B cell (primary cell): ENCODE measurements at places on chromosomes 7 and 10. TPM values are rescaled to one million over a fixed set of nuclear protein-coding genes. Genes with fewer than 3 reads are reported as not detected.
A peak's percentile ranks its signal among the peaks of the same experiment; 100 is the strongest.

- H3K4me3 ChIP-seq: no peak overlapping the region
- no peaks in the 10 kb centered on the region for H3K36me3 ChIP-seq
- H3K4me1 ChIP-seq: no peaks in the 10 kb centered on the region
- H3K27ac ChIP-seq: no peak overlapping the region
Measured at GRCh38 chr7:81629702-81630101, 140.1 kb downstream of the HGF start.

The CDH23 gene
- 0.37 and 0.39 TPM in 2 replicates for total RNA-seq

- H3K36me3 ChIP-seq: no peaks in the 10 kb centered on the region
- peaks cover 7% of the 10 kb centered on the region for H3K4me1 ChIP-seq
- no peak overlapping the region for H3K4me3 ChIP-seq
- no peaks in the 10 kb centered on the region for H3K27me3 ChIP-seq
Measured at GRCh38 chr10:101415884-101416283, 61.9 kb downstream of the BTRC start.

- no peak overlapping the region for H3K4me3 ChIP-seq
- H3K36me3 ChIP-seq: no peaks in the 10 kb centered on the region
- no peak for DNase-seq
- H3K27me3 ChIP-seq: no peaks in the 10 kb centered on the region
- H3K27ac ChIP-seq: no peak overlapping the region
Measured at GRCh38 chr7:77482015-77482414, 55.1 kb upstream of the PTPN12 start.

DNA sequence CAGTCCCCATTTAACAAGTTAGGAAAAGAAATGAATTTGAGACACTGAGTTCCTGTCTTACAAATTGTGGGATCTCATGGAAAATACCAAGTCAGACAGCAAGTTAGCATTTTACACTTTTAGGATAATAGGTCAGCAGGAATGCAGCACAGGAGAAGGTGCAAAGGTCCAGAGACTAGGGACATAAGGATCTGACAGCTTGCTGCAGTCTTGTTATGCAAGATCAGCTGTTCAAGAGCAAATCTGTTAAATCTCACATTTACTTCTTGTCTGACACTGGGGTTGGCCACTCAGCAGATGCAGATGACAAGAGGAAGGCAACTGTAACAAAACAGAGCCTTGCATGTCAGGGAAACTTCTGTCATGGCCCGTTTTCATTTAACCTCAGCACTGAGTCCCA is 239.6 kb downstream of the PHF14 start:
- H3K36me3 ChIP-seq: no peaks in the 10 kb centered on the region
- H3K27ac ChIP-seq: no peak overlapping the region
- H3K4me3 ChIP-seq: no peak overlapping the region

- H3K27me3 ChIP-seq: no peaks in the 10 kb centered on the region
- no peaks in the 10 kb centered on the region for H3K4me1 ChIP-seq
- no peaks in the 10 kb centered on the region for H3K36me3 ChIP-seq
- no peak for DNase-seq
- H3K4me3 ChIP-seq: no peak overlapping the region
- H3K27ac ChIP-seq: no peak overlapping the region
Measured at GRCh38 chr10:10475812-10476211, 541.9 kb upstream of the CELF2 start.

DNA sequence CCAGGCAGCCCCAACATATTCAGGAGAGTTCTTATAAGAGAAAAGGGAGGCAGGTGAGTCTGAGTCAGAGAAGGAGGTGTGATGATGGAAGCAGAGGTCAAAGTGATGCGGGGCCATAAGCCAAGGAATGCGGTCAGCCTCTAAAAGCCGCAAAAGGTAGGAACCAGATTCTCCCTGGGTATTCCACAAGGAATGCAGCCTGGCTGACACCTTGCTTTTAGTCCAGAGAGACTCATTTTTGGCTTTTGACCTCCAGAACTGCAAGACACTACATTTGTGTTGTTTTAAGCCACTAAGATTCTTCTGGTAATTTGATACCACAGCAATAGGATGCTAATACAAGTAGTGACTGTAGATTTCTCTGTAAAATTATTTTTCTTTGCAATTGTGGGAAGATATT is 151.5 kb upstream of the EEPD1 start:
- H3K27me3 ChIP-seq: no peaks in the 10 kb centered on the region
- H3K27ac ChIP-seq: no peak overlapping the region
- no peak for DNase-seq

DNA sequence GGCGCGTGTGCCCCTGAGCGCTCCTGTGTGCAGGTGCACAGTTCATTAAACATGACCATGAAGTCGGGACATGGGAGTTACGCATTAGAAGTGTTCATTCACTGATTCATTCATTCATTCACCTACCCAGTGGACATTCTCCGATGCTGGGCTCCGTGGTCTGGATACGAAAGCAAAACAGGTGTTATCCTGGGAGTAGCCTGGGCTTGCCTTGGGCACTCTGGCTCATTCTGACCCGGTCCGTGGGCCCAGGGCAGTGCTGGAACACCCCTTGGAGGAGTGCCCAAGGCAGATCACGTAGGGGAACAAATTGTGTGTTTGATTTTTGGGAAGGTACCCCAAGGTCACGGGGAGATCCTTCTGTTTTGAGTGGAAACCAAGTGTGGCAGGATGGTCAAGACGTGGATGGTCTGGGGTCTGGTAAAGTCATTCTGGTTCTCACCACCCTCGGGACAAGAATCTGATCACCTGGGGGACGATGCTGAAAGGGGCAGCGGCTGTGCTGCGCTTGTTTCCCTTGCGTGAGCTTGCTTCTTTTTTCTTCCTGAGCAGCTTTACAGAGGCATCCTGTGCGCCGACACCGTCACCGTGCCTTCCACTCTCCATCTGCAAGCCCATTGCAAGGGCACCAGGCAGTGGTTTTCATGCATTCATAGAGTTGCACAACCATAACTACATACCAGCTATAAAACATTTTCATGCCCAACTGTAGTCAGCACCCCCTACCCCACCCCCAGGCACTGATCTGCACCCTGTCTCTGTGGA is 10.1 kb downstream of the ELFN1 start:
- no peaks in the 10 kb centered on the region for H3K36me3 ChIP-seq
- H3K27ac ChIP-seq: no peak overlapping the region
- H3K4me1 ChIP-seq: peaks cover 7% of the 10 kb centered on the region
- H3K4me3 ChIP-seq: no peak overlapping the region
- DNase-seq: no peak
- peaks cover 22% of the 10 kb centered on the region for H3K27me3 ChIP-seq

The NPTX2 gene
- not detected in 2 replicates for total RNA-seq

The FAM25G gene
- not detected in 2 replicates for total RNA-seq

GRCh38 chr7:141001122-141001521 is 13.6 kb downstream of the MRPS33 start:
- DNase-seq: no peak
- H3K27me3 ChIP-seq: no peaks in the 10 kb centered on the region
- no peak overlapping the region for H3K27ac ChIP-seq
- H3K4me3 ChIP-seq: no peak overlapping the region
- H3K4me1 ChIP-seq: no peaks in the 10 kb centered on the region
- peaks cover 6% of the 10 kb centered on the region for H3K36me3 ChIP-seq

DNA sequence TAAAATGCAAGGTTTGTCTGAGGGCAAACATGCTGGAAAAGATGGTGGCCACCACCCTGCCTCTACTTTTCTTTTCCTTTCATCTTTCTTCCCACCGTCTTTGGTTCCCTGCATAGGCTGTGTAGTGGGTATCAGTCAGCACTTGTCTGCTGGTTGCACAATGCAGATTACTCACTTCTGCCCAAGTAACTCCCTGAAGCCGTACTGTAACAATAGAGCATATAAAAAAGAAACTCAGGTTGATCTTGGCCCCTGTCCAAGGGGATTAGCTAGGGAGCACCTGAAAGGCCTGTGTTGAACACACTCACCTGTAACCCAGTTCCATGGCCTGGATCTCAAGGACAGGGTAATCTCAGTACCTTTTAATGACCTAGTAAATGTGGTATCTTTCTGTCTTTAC is 533.0 kb upstream of the GALNT17 start:
- no peak overlapping the region for H3K27ac ChIP-seq
- H3K36me3 ChIP-seq: no peaks in the 10 kb centered on the region
- peaks cover 5% of the 10 kb centered on the region for H3K4me1 ChIP-seq

GRCh38 chr7:1246871-1247526 is 14.3 kb downstream of the UNCX start:
- no peak overlapping the region for H3K4me3 ChIP-seq
- no peak overlapping the region for H3K27ac ChIP-seq
- peak; percentile 41 for DNase-seq
- H3K4me1 ChIP-seq: peaks cover 13% of the 10 kb centered on the region
- H3K36me3 ChIP-seq: no peaks in the 10 kb centered on the region

DNA sequence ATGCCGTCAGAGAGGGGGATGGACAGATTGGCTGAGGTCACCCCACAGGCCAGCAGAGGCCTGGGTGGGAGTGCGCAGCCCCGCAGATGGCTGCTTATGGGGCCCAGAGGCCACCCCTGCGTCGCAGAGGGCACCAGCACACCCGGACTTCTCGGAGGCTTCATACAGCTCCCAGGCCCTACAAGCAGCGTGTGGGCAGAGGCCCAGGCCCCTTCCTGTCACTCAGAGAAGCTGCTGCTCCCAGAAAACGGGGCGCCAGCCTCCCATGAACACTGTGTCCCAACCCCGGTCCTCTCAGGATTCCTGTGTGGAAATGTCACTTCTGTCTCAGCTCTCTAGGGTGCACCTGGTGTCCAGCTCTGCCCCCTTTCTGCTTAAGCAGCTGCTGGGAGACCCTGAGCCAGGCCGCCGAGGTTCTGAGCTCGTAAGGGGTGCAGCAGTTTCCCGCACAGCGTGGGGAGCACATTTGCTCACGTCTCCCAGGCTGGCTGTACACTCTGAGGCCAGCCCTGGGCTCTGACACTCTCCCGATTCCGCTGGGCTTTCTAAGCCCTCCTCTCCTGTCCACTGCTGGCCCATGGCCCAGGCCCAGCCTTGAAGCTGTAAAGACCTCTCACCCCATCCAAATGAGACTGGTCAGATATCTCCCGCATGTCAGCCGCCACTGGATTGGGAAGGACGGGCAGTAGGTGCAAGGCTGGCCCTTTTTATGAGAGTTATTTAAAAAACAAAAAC is 6.8 kb downstream of the GPR146 start:
- peaks cover 26% of the 10 kb centered on the region for H3K4me1 ChIP-seq
- H3K36me3 ChIP-seq: no peaks in the 10 kb centered on the region
- no peaks in the 10 kb centered on the region for H3K27me3 ChIP-seq
- no peak for DNase-seq
- no peak overlapping the region for H3K27ac ChIP-seq

The ZNF736 gene
- 79.8 and 85.0 TPM in 2 replicates for total RNA-seq

DNA sequence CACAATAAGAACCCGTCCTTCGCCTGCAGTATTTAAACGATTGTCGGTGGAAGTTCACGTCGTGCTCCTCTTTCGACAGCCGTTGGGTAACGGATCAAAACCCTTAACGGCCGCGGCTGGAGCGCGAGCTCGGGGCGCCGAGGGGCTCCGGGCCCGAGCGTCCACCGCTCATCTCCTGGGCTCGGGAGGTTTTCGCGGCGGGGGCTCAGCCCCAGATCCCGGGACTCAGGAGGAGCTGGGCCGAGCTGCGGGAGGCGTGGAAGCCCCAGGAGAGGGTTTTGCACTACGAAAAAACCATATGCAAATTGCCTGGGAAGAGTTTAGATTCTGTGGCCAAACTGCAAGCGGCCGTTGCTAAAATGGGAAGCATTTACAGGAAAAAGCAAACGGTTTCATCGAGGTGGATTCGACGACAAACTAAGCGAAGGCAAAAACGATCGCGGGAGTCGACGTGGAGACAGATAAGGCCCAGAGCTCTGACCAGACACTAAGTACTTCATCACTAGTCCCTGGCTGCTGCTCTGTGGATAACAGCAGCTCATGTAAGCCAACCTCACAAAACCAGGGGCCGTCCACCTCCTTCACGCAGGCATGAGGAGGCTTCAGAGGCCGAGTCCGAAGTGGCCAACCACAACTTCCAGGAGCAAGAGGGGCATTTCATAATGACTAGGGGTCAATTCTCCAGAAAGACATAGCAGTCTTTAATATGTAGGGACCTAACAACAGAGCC is 129.7 kb downstream of the MARCHF5 start:
- no peaks in the 10 kb centered on the region for H3K36me3 ChIP-seq
- no peak overlapping the region for H3K4me3 ChIP-seq
- peak; percentile 18 for DNase-seq
- no peaks in the 10 kb centered on the region for H3K27me3 ChIP-seq
- peaks cover 8% of the 10 kb centered on the region for H3K4me1 ChIP-seq
- H3K27ac ChIP-seq: no peak overlapping the region

- peak overlapping the region; percentile 99 for H3K27ac ChIP-seq
- H3K4me1 ChIP-seq: peaks cover 73% of the 10 kb centered on the region
- H3K27me3 ChIP-seq: no peaks in the 10 kb centered on the region
- peak; percentile 83 for DNase-seq
Measured at GRCh38 chr7:44059219-44060090, 5.9 kb downstream of the PGAM2 start.

DNA sequence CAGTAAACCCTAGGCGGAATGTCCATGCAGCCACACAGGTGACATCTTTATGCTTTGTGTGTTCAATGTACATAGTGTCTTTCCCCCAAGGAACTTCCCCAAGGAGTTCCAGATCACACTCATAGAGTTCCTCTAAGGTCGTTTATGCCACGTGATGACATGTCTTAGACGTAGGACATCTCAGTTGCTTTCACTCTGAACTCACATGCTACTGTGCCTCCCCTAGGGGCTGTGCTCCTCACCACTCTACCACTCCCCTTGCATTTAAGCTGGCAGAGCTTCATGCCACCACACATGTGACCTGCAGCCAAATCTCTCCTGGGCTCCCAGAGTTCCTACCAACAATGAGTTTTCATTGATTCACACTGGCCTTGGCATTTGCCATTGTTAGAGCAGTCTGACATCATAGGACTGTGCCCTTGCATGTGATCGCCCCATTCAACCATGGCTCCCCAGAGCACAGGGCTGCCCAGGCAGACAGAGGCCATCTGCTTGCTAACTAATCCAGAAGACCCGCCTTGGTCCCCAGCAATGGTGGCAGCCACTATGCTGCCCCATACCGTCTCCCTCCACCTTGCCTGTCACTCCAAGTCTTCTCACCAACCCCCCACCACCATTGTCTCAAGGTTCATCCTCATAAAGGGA is 95.3 kb upstream of the MACROH2A2 start:
- no peak for DNase-seq
- H3K36me3 ChIP-seq: no peaks in the 10 kb centered on the region
- H3K4me1 ChIP-seq: peaks cover 6% of the 10 kb centered on the region
- H3K27ac ChIP-seq: no peak overlapping the region

The GBF1 gene
- total RNA-seq: 39.3 and 41.2 TPM in 2 replicates

- no peaks in the 10 kb centered on the region for H3K27me3 ChIP-seq
- peak overlapping the region; percentile 80 for H3K27ac ChIP-seq
- peaks cover 87% of the 10 kb centered on the region for H3K36me3 ChIP-seq
- no peak overlapping the region for H3K4me3 ChIP-seq
- peaks cover 100% of the 10 kb centered on the region for H3K4me1 ChIP-seq
Measured at GRCh38 chr10:124701435-124701834, 42.7 kb downstream of the FAM53B start.
